Nephron progenitor cell (in vitro differentiated cells): ENCODE measurements at places on chromosomes 6 and 20.

- DNase-seq: no peak
Measured at GRCh38 chr6:5023923-5024322, 20.1 kb upstream of the RPP40 start.

GRCh38 chr20:21050710-21051109 is 55.4 kb downstream of the LINC00237 start:
- DNase-seq: no peak

DNA sequence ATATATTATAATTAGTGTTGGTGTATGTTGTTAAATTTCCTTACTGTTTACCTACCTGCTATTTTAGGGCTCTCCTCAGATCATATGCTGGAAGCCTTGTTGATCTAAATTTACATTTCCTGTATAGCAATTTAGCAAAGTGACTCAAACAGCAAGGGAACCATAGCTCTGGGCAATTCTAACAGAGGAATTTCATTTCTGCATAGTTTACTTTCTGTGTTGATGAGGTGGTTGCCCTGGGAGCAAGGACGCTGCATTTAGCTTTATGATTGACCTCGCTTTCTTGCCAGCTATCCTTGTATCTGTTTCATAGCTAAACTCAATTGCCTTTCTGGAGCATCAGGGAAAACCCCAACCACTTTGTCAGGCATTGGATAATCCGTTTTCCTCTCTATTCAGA is 810.8 kb downstream of the GRIK2 start:
- DNase-seq: no peak

DNA sequence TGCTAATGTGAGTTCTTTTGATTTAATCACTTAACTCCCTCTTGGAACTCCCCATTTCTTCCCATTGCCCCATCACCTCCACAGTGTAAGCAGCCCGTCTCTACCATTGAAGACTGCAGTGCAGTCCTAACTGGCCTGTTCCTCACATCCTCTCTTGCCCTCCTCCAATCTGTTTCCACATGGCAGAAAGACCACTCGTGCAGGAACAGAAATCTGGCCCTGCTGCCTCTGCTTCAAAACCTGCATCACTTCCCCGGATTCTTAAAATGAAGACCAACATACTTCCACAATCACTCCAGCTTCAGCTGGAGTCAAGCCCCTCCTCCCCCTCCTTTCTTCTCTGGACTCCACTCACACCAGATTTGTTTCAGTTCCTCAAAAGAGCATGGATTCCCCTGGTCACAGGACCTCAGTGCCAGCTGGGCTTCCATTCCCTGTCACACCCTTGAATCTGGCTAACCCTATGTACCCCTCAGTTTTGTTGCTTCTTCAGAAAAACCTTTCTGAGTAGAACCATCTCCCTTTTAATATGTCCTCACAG is 802.3 kb downstream of the MAFB start:
- no peak for DNase-seq

GRCh38 chr6:63774961-63775360 is 139.4 kb downstream of the PHF3 start:
- DNase-seq: no peak

- no peak for DNase-seq
Measured at GRCh38 chr20:37649017-37649416, 44.8 kb upstream of the CTNNBL1 start.

GRCh38 chr6:3370361-3371221 is 86.3 kb downstream of the SLC22A23 start:
- DNase-seq: no peak

- peak; percentile 68 for DNase-seq
Measured at GRCh38 chr6:83536034-83536646, 23.8 kb downstream of the PRSS35 start.

- no peak for DNase-seq
Measured at GRCh38 chr6:44262467-44263353, 2.6 kb downstream of the NFKBIE start.

DNA sequence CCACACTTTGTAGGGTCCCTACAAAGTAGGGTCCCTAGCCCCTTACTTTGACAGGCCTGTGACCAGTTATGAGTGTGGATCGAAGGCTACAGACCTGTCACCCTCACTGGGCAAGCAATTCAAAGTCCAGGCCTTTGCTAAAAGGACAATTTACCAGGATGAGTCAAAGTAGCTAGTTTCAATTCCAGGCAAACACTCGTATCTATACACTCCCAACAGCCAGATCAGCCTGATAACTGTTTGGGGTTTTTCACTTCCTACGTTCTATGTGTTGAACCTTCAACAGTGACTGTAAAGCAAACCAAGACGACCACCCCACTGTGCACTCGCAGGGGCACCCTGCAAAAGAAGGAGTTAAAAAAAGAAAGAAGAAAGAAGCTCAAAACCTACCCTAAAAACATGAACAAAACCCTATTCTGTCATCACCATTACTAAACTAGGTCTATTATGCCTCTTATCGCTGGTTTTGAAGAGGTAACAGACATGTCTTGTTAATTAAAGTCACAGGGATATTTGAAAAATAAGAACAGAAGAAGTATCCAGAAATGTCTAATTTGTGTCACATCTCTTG is 3.2 kb downstream of the GFOD1 start:
- DNase-seq: no peak

GRCh38 chr20:38615283-38615682 is 13.7 kb downstream of the ARHGAP40 start:
- DNase-seq: no peak

DNA sequence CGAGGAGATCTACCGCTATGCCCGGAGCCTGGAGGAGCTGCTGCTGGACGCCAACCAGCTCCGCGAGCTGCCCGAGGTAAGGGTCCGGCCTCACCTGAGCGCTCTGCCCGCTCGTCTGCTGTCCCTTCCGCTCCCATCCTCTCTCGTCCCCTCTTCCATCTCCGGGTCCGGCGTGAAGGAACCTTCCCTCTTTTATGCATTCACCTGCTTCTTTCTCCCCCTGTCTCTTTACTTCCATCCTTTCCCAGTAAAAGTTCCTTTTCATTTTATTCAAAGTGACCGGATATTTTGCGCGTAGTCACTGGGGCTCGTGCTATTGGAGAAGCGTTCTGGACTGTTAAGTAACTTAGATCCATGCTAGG is 516 bp downstream of the LRRC1 start:
- DNase-seq: no peak

DNA sequence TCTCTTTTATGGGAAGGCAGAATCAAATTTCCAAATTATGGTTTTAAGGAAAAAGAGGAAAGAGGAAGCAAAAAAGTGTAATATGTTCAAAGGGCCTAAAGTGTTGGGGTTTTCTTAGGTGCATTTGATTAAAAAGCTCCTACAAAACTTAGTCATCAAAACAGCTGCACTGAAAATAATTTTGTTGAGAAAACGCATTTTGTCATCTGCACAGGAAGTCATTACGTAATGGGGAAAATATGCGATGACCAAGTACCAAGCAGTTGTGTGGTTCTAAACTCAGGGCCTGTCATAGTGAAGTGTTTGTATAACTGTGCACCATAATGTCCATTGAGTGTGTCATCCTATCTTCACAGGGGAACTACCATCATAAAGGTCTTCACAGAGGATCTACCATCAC is 15.6 kb downstream of the HAO1 start:
- no peak for DNase-seq

DNA sequence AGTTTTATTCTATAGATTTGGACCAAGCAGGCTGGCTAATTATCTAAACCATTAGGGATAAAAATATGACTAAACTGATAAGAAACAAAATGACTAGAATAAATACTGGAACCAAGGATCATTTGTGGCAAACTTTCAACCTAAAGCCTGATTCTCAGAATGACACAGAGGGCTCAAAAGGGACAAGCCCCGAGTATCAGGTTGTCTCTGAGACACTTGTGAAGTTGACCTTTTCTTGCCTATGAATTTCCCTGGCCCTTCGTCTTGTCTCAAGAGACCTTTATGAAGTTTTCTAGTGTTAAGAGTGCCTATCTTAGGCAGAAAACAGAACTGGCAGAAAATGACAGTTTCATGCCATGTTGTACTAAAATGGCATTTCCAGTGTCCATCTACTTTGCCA is 68.3 kb downstream of the IMPG1 start:
- DNase-seq: no peak

DNA sequence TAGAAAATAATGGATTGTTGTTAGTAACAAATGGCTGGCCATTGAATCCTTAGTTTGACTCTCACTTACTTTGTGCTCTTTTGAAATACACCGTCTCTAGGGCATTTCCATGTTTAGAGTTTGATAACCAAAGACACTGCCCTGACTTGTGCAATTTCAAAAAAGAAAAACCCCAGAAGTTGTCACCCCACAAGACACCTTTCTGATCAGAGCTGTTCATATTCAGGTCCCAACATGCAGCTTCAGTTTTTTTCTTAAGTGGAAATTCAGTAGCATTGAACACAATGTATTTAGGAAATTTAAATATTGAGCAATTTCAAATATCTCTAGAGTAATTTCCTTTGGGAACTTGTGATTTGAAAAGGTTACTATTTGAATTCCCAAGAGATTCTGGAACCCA is 19.4 kb downstream of the CRYBG1 start:
- no peak for DNase-seq

DNA sequence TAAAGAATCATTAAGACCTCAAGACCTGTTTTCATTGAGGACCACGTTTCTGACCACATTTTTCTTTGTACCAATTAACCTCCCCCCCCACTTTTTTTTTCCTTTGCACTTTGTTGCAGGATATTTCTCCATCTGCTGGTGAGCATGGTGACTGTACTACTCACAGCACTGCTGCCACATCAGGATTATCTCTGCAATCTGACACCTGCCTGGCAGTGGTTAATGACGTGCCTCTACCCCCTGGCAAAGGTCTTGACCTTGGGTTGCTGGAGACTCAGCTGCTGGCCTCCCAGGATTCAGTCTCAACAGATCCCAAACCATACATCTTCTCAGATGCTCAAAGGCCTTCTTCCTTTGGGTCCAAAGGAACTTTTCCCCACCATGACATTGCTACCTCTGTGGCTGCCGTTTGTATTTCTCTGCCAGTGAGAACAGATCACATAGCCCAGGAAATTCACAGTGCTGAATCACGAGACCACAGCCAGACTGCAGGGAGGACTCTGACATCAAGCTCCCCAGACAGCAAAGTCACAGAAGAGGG is 46.6 kb upstream of the EDN3 start:
- DNase-seq: peak; percentile 18

- DNase-seq: no peak
Measured at GRCh38 chr6:130903007-130903406, 75.8 kb downstream of the SMLR1 start.

GRCh38 chr6:34938268-34938667 is 49.2 kb downstream of the ANKS1A start:
- no peak for DNase-seq

DNA sequence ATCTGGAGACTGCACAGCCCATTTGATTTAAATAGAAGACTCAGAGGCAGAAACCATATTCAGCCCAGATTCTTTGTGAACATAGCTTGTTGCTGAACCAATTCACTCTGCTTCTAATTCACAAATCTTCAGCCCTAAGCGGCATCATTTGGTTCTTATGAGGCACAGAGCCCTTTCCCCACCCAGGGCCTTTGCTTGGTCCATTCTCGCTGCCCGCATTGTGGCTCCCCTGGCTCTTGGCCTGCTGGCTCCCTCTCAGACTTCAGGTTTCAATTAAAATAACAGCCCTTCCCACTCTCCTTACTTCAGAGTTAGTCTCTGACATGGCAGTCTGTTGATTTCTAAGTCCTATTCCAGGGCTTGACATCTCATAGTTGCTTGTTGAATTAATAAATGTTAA is 9.4 kb upstream of the TMEM14A start:
- no peak for DNase-seq

- no peak for DNase-seq
Measured at GRCh38 chr20:24546232-24546892, 76.9 kb downstream of the SYNDIG1 start.

GRCh38 chr6:33198159-33198852 is 2.2 kb downstream of the RXRB start:
- no peak for DNase-seq

GRCh38 chr6:79584332-79584731 is 46.8 kb upstream of the SH3BGRL2 start:
- DNase-seq: no peak

DNA sequence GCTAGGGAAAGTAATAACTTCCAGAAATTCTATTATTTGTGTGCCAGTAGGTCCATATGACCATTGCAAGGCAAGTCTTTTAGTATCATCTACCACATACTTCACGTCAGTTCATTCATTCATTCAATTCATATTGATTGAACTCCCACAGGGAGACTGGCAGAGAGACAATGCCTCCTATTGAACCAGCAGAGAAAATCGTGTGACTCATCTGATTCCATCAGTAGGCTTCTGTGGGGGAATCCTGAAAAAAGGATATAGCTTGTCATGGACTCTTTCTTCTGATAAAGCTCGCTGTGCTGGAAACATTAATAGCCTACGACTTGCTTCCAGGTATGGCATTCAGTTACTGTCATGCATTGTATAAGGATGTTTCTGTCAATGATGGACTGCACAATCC is 45.3 kb upstream of the CNR1 start:
- DNase-seq: no peak

GRCh38 chr6:169241688-169242350 is 11.8 kb downstream of the THBS2 start:
- no peak for DNase-seq

DNA sequence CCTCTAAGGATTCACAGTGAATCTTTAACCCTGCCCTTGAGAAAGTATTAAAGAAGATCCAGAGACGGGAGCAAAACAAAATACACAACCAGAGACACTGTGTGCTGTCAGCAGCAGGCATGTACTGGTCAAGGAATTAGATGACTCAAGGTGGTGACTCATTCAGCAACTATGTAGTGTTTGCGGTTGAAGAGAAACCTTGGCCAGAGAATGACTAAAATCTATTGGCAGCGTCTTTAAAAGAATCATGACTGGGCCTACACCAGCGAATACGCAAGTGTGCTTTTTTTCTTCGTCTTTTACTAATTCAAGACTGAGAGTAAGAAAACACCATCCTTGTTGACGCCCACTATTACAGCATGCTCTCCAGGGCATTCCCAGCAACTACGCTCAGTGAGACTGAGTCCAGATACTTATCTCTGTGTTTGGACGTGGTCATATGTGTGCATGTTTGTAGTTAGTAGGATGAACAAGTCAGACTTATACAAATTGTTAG is 72.4 kb upstream of the BACH2 start:
- DNase-seq: no peak

DNA sequence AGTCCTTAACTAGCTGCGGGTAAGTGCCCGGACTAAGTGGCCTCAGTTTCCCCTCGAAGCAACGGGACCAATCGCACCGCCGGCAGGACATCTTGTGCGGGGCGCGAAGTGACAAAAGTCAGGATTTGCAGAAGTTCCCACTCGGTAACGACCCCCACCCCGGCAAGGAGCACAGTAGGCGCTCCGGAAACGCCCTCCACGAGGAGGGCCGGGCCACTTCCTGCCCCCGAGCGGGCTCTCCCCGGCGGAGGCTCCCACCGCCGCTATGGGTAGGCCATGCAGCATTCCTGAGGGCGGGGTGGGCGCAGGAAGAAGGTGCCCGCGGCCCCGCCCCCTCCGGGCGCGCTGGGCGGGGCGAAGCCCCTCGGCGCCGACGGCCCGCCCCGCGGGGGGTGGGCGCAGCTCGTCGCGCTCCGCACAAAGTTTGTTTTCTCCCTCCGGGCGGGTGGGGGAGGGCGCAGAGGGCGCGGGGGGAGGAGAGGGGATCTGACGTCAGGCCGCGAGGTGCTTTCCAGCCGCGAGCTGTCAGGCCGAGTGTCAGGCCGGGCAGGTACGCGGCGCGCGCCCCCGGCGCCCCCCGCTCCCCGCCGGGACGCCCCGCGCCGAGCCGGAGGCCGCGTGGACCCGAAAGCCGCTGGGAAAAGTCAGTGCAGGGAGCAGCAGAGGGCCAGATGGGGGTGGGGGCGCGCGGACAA is at the start of gene TGIF2:
Gene TGIF2, plus strand, starts transcription at position 495 of the 695 bp plus-strand sequence. CDS start 5,178 bp downstream, outside the sequence.
- DNase-seq: peak; percentile 95

GRCh38 chr6:163776196-163776905 is 361.8 kb downstream of the QKI start:
- no peak for DNase-seq
